ENCODE measurements at places on chromosomes 5 and 9. TPM values are rescaled to one million over a fixed set of nuclear protein-coding genes. Genes with fewer than 3 reads are reported as not detected.

Gene PIP5KL1
- 3.5 TPM for total RNA-seq

Gene FST
- 29.1 TPM for total RNA-seq

Gene INSL4
- not detected for total RNA-seq

Gene HACD4
- total RNA-seq, result 4.9 TPM

Gene MAMDC4
- total RNA-seq, result 1.1 TPM

Gene ZBTB5
- 4.7 TPM for total RNA-seq

Gene MEIKIN
- not detected for total RNA-seq

Gene GABRP
- not detected for total RNA-seq

Gene OCLN
- 0.26 TPM for total RNA-seq

Gene AQP7
- 0.34 TPM for total RNA-seq

Gene RNF183
- total RNA-seq, result not detected

Gene TAF11L10
- not detected for total RNA-seq

Gene IRX1
- total RNA-seq, result 0.09 TPM

Gene PCDHGC4
- total RNA-seq, result 3.3 TPM

Gene BNC2
- 28.8 TPM for total RNA-seq

Gene LRRC19
- not detected for total RNA-seq

Gene AGXT2
- not detected for total RNA-seq

Gene ERMP1
- total RNA-seq, result 9.6 TPM

Gene TNC
- total RNA-seq, result 20.2 TPM

Gene ALAD
- total RNA-seq, result 36.1 TPM

Gene FSTL4
- total RNA-seq, result not detected

Gene ASPN
- total RNA-seq, result 11.2 TPM

Gene CDC14B
- total RNA-seq, result 29.9 TPM

Gene WWC1
- 0.17 TPM for total RNA-seq

Gene ZNF367
- 0.09 TPM for total RNA-seq

Gene SV2C
- not detected for total RNA-seq

Gene VCAN
- total RNA-seq, result 388 TPM

Gene BARX1
- not detected for total RNA-seq

Gene SLC4A9
- not detected for total RNA-seq

Gene MYMK
- total RNA-seq, result not detected

Gene N4BP3
- total RNA-seq, result 1.8 TPM

Gene SPINK6
- not detected for total RNA-seq

Gene ZNF883
- total RNA-seq, result 2.4 TPM

Gene DPM2
- total RNA-seq, result 9.6 TPM

Gene IFNB1
- not detected for total RNA-seq

Gene MARCOL
- not detected for total RNA-seq

Measured in bronchial smooth muscle cell (primary cell).